ENCODE measurements at places on chromosomes 2 and 18.

GRCh38 chr2:188378371-188378950, 86.8 kb downstream of the GULP1 start:
- DNase-seq: no peak

DNA sequence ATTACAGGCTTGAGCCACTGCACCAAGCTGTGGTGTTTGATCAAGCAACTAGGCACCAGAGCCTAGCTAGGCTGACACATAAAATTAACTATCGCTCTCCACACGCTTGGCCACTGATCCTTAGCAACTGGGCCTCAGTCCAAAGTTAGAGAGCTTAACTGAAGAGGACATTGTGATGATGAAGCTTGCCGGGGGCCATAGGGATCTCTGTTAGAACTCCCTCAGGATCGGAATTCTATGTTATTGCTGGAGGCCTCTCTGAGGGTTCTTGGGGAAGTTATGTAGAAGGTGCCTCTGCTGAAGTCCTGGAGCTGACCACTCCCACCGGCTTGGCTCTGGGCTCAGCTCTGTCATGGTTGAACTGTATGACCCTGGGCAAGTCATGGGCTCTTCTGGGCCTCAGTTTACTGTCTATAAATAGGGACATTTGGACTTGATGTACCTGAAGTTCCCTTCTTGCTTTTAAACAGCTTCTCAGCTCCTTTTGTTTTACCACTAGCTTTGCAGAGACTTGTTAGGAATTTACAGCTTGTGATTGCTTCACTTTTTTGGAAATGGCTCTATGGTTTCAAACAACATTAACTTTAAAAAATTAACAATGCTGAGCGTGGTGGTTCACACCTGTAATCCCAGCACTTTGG, 44.1 kb downstream of the GATA6 start:
- DNase-seq: no peak

- DNase-seq: no peak
Measured at GRCh38 chr2:150528861-150529801, 41.7 kb upstream of the RND3 start.

- DNase-seq: no peak
Measured at GRCh38 chr2:166013878-166014277, 60.3 kb upstream of the TTC21B start.

DNA sequence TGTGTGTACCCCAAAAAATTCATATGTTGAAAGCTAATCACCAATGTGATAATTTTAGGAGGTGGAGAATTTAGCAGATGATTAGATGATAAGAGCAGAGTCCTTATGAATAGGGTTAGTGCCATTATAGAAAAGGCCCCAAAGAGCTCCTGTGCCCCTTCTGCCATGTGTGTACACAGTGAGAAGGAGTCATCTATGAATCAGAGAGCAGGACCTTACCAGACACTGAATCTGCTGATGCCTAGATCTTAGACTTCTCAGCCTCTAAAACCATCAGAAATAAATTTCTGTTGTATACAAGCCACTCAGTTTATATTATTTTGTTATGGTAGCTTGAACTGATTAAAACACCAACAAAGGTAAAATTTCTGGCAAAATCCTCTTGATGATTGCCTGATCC, 560.0 kb upstream of the CDH2 start:
- DNase-seq: no peak

GRCh38 chr2:202695166-202695565, 60.4 kb downstream of the FAM117B start:
- DNase-seq: no peak

DNA sequence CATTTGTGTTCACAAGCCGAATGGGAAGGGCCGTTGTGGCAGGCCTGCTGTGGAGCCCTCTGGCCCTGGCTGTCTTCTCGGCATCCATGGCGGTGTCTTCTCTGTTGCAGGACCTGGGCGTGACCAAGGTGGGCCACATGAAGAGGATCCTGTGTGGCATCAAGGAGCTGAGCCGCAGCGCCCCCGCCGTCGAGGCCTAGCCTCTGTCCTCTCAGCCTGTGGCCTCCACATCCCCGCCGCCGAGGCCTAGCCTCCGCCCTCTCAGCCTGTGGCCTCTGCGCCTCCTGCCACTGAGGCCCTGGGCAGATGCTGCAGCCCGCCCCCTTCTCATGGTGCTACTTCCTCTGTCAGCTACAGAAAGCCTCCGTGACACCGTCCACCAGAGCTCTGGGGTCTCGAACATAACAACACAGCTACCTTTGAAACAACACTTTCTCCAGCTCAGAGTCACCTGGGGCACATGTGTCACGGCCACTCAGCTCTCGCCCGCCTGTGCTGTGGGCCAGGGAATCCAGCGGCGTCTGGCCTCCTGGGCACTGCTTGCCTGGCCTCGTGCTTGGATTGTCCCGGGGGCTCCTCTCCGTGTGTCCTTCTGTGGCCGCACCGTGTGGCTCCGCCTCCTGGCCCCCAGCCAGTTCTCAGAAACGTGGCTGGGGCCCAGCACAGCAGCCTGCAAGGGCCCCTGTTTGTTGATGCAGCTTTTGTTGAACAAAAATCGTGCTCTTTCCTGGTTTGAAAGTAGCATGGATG, 97.1 kb downstream of the USP40 start:
- DNase-seq: no peak

DNA sequence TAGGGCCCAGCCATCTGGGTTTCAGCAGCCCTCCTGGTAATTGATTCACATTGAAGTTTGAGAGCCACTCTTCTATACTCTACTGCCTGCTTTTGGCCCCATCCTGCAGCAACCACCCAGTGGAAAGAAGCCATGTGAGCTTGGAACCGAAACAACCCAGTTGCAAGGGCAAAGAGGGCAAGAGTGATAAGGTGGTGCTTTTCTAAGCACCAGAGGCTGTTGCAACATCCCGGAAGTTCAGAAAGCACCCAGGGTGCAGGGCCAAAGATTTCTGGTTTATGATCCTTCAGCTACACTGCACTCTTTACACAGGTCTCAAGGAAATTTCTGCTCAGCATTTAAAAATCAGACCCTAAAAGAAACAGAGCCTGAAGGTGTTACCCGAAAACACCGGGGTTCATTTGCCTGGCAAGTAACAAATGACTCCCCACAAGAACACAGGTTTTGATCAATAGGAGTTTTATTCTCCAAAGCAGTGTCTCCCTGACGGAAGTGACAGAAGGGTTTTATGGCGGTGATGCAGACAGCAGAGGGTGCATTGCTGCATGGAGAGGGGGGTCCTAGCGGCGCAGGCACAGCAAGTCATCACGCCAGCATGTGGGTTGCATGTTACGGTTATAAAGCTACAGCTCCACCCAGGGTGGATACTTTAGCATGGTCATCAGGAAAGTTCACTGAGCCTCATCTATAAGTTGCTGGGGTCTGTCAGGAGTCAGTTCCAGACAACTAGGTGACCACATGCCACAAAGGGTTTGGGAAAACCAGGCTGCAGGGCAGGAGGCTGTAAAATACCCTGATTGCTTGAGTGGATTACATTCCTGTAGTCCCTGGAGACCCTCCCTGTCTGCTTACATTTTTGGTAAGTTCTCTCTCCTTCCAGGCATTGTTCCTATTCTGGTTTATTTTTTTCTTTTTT, 28.8 kb upstream of the TMEM37 start:
- DNase-seq: no peak

- peak; percentile 20 for DNase-seq
Measured at GRCh38 chr2:10348891-10349290, 46.2 kb downstream of the HPCAL1 start.

DNA sequence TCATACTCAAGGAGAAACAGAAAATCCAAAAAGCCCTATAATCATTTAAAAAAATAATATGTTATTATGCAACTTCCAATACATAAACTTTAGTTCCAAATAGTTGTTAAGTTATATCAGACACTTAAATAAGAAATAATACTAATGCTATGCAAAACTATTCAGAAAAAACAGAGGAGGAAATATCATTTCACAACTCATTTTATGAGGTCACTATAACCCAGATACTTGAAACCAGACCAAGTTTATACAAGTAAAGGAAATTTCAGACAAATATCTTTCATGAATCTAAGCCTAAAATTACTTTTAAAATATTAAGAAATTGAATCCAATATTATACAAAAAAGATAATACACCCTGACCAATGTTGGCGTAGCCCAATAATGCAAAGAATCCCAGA, 260.8 kb downstream of the CD226 start:
- no peak for DNase-seq

GRCh38 chr2:240569998-240570530, 1.8 kb downstream of the RNPEPL1 start:
- no peak for DNase-seq

DNA sequence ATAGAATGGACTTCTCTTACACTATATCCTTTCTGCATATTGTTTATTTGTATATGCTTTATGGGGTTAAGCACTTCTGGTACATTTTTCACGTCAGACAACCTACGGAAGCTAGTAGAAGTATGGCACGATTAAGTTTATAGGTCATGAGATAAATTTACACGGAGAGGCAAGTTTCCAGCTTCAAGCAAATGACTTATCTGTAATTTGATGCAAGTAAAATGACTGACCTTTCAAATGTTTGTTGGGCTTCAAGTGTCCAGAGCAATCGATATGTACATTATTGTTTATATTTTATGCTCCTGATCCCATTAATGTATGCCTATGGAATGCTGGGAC, 97.5 kb upstream of the EFEMP1 start:
- DNase-seq: no peak

DNA sequence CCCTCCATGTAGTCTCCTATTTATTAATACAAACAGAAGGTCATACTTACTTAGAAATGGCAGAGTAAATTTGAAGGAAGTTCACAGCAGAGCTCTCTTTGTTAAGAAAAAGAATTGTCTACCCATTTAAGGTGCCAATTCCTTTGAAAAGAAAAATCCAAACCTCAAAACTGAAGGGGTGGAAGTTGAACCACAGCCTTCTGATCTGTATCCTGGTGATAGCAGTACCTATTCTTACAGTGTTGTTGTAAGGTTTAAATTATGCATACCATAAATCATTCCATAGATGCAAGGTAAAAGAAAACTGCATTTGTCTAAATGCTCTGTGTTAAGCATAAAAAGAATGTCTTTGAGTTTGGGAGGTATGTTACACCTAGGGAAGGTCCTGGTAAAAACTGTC, 47.6 kb downstream of the COBLL1 start:
- DNase-seq: no peak

DNA sequence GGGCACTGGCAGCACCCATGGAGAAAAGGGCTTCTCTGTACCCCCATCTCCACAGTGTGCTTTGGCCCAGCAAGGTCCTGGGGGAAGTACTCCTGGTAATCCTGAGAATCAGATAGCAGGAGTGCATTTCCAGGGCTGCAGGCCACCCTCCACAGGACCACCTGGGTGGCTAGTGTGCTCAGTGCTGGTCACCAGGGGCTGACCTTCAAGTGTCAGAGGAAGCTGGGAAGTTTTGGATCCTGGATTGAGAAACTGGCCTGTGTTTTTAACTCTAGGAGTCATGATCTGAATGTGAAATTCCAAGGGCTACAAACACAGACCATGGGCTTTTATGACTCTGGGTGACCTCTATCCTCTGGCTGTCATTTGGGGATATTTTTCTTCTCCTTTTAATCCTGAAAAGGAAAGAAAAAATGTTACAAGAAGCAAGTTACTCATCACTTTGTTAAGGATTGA, 9.3 kb downstream of the RHOB start:
- DNase-seq: no peak

- no peak for DNase-seq
Measured at GRCh38 chr2:211085056-211085680, 528.8 kb downstream of the CPS1 start.

- no peak for DNase-seq
Measured at GRCh38 chr2:148071351-148071750, 50.5 kb downstream of the MBD5 start.

GRCh38 chr2:231554748-231555545, 24.7 kb upstream of the NMUR1 start:
- DNase-seq: no peak

DNA sequence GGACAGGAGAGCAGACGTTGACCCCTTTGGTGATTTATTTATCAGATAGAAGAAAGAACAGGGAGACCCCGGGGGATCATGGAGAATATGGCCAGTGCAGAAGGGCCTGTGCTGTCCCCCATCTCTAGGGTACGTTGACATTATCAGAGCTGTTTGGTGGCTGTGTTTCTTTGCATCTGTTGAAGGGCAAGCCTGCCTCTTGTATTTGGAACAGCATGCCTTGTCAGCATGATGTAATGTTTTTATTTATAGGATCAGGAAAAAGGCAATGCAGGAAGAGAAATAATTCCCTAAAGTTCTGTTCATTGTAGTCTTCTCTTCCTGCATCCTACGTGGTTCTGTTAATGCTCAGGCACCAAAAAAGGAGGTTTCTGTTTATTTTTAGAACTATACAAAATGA, 49.8 kb upstream of the CABYR start:
- DNase-seq: no peak

GRCh38 chr2:240989451-240990265, 8.8 kb upstream of the SNED1 start:
- DNase-seq: no peak

DNA sequence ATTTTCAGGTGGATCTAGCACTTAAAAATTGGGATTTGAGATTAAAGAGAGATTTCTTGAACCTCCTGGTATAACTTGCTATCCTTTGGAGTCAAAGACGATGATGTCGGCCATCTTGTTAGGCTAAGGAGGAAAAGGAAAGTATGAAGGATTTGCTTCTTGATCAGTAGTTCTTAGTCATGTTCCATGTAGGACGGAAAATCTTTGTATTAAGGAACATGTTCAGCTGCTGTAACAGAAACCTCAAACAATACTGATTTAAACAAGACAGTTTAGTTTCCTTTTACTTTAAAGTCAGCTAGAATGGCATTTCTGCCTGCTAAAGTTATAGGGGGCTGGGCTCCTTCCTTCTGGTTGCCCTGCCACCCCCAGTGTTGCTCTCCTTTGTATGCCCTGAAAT, 56.4 kb upstream of the MGAT5 start:
- DNase-seq: no peak

Data from DMS79 (cell line).